ENCODE measurements at places on chromosomes 1 and 21.

- DNase-seq: no peak
These were observed 12.5 kb downstream of the TP73 start for GRCh38 chr1:3664700-3665375.

GRCh38 chr1:29708796-29709703 lies 472.7 kb downstream of the PTPRU start:
- DNase-seq: peak; percentile 64

- DNase-seq: no peak
These were observed 4.4 kb downstream of the HAX1 start for GRCh38 chr1:154276797-154277196.

- DNase-seq: peak; percentile 57
These were observed 671 bp downstream of the KIF26B start for GRCh38 chr1:245155272-245156040.

DNA sequence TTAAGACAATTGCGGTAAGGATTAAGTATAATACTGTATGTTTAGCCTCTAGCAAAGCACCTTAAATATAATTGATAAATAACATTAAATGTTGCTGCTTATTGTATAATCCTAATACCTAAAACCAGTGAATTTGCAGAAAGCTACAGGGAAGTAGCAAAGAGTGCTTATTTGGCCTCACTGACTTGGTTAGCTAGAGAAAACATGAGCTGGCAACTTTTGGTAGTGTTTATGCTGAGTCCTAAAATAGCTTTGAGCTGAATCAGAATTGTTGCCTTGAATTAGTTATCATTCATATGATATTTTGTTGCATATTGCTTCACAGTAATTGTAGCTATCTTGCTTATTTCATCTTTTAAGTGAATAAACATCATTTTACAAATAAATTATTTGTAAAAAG lies 3.5 kb downstream of the TRIM67 start:
- DNase-seq: peak; percentile 63

GRCh38 chr1:218207194-218207593 lies 77.9 kb upstream of the RRP15 start:
- no peak for DNase-seq

- no peak for DNase-seq
These were observed 19.8 kb downstream of the MAP3K21 start for GRCh38 chr1:233347338-233347737.

DNA sequence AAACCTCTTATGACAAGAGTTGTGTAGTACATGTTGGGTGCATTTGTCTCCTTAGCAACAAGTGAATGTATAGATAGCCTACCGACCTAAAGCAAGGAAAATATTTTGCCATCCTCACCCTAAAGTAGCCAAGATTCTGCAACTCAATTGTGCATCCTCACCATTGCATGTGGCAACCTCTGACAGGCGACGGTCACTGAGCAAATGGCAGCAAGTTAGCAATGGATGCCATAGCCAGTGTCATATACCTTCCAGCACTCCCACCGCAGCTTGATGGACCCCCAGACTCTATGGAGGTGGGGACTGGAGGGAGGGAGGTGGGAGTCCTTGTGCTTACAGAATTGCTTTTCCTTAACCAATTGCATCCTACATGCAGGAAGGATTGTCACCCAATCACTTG lies 17.0 kb downstream of the PROX1 start:
- DNase-seq: no peak

DNA sequence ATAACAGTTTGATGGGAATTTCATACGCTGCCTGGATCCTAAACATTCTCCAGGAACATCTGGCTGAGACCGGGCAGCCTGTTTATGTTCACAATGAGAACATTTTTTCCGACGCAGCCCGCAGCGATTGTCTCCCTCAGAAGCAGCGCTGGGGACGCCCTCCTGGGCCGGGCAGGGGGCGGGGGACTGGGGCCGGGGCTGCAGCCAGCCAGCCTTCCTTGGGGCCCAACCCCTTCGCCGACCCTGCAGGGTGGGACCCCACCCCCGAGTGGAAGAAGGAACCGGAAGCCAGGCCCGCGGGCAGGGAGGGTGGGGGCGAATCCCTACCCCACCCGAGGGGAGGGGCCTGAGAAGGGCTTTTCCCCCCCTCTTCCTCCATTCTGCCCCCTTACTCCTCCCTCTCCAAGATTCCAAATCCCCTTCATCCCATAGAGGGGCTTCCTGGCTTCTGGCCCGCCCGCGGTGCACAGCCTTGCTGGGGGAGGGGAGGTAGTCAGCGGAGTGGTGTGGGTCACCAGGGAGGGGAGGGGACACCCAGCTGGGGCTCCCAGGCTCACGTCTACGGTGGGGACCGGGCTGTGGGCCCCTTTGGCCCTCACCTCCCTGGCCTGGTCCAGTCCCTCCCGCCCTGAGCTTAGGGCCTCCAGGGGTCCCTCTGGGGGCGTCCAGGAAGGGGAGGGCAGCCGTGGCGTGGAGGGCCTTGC lies 60.6 kb downstream of the WNT9A start:
- peak; percentile 79 for DNase-seq

GRCh38 chr1:81920245-81920740 lies 119.6 kb downstream of the ADGRL2 start:
- peak; percentile 18 for DNase-seq

DNA sequence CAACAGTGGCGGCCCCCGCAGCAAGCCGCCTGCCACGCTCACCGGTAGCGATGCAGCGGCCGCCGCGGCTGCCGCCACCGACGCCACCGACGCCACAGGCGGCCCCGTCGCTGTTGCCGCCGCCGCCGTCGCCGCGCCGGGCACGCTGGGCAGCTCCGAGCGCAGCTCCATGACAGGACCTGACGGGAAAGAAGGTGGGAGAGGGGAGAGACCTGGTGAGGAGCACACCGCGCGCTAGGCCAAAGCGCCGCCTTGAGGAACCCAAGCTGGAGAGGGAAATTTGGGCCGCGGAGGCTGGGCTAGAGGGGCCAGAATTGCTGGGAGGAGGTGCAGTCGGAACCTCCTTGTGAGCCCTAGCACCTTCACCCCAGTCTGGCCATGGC lies 1.9 kb downstream of the DMRTA2 start:
- DNase-seq: no peak

DNA sequence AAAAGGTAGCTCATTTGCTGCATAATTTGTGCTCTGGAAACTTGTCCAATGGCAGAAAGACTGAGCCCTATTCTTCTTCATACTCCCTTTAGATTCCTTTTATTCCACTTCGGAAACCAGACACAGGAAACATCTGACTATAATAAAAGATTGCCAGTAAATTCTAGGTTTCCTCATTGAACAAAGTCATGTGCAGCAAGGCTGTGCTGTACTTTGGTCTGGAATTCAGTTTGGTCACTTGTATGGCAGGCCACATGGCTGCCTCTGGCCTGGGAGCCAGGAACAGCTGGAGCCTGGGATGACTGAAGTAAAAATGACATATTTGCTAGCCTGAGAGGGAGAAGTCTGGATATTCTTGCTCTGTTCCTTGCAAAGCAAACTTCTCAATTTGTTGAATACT lies 79.6 kb downstream of the ST3GAL3 start:
- DNase-seq: peak; percentile 20

DNA sequence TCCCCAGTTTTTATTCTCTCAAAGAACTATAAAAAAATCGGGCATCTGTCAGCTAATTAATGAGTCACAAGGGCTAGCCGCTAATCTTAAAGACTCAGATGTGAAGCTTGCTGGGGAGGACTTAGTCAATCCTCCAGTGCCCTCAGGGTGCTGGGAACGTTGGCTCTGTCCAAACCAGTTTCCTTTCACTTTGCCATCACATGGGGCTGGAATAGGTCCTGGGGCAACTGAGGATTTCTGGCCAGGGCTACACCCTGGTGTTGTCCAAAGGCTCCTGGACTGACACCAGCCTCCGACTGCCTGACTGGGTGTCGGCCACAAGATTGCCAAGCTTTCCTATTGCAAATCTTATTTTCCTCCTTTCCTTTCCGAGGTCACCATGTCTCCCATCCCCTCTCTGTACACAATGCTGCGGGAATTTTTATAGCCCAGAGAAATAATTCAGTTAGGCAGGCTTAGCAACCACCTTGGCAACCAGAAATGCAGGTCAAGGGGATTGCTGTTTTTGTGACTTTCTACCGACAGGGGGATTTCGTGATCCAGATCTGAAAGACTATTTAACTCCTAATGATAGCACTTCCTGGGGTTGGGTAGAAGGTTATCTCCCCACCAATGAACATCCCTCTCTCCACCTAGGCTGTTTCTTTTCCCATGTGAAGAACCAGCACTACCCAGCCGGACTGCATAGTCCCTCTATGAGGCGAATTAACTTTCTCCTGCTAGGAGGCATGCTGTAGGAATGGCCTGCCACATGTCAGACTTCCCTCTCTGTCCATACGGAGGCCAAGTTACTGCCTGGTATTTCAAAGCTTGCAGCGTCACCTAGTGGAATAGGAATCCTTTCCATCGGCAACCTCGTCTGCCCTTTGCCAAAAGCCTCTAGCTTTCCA lies 29.9 kb upstream of the CTBS start:
- DNase-seq: peak; percentile 55

DNA sequence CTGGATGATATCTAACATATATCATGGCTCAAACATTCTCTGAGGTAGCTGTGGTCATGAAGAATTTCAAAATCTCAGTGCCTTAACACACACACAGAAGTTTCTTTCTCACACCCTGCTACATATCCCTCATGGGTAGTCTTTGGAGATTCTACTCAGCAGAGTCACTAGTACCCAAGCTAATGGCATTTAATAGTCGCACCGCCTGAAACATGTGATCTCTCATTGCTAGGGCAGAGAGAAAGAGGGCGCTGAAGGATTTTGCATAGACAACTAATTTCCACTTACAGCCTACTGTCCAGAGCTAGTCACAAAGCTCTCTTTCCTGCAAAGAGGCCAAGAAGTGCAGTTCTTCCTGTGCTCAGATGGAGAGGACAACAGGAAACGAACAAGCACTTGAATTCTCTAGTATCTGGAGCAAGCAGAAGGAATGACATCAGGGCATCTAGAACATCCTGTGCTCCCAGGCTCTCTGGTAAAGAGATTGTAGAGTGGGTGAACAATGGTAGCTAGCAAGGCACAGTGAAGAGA lies 183.4 kb upstream of the PTBP2 start:
- DNase-seq: peak; percentile 6

- peak; percentile 98 for DNase-seq
These were observed at the start of gene PITHD1 for GRCh38 chr1:23777979-23778814. Gene PITHD1, plus strand, starts transcription at chr1:23778418. Its CDS starts 98 bp downstream, at chr1:23778516.

DNA sequence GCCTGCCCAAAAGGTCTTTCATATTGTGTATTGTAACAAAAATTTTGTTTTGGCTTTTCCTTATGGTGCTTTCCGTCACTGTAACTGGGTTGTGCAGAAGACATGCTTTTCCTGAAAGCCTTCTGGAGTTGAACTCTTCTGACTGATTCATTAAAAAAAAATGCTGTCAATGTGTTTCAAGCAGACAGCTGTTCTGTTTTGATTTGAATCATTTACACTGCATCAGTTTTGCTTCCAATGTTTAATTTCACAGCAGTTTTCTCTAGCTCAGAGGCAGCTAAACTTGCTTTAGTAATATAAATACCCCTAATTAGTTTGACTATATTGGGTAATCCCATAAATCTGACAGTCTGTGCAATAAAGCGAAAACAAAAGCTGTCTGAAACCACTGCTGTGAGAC lies 7.9 kb downstream of the UTP11 start:
- peak; percentile 16 for DNase-seq

GRCh38 chr1:45620588-45621500 lies 3.0 kb downstream of the CCDC17 start:
- no peak for DNase-seq

DNA sequence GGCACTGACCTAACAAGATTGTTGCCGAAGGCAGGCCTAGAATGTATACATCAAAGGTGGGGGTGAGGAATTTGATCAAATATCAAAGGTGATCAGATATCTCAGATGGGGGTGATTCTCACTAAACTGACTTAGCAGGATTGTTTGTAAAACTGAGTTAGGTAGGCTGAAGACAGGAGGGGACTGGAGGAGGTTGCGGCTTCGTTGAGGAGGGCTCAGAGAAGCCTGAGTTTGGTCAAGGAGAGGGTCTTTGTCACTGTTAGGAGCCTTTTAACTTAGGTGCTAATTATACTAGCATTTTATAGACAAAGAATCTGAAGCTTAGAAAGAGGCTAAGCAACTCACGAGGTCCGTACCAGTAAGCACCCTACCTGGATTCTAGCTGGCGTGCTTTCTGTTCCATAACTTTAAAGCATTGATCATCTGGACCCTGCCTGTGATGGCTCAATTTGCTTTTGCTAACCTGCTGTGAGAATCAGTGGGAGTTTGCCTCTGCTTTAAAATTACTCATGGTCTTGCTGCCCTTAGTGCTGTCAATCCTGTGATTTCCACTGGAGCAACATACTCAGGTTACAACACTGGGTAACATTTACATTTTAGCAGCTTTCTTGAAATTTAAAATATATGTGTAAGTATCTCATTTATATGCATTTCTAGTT lies 49.8 kb downstream of the ITSN1 start:
- no peak for DNase-seq

- peak; percentile 84 for DNase-seq
These were observed at the start of gene SV2A for GRCh38 chr1:149917571-149918144. Gene SV2A, minus strand, starts transcription at chr1:149917844. Its CDS starts 4,004 bp downstream, at chr1:149913840.

- DNase-seq: no peak
These were observed 24.1 kb upstream of the THRAP3 start for GRCh38 chr1:36199934-36200741.

- DNase-seq: no peak
These were observed 23.1 kb downstream of the TNN start for GRCh38 chr1:175090780-175091179.

GRCh38 chr1:163248064-163248463 lies 45.3 kb upstream of the RGS5 start:
- DNase-seq: no peak

DNA sequence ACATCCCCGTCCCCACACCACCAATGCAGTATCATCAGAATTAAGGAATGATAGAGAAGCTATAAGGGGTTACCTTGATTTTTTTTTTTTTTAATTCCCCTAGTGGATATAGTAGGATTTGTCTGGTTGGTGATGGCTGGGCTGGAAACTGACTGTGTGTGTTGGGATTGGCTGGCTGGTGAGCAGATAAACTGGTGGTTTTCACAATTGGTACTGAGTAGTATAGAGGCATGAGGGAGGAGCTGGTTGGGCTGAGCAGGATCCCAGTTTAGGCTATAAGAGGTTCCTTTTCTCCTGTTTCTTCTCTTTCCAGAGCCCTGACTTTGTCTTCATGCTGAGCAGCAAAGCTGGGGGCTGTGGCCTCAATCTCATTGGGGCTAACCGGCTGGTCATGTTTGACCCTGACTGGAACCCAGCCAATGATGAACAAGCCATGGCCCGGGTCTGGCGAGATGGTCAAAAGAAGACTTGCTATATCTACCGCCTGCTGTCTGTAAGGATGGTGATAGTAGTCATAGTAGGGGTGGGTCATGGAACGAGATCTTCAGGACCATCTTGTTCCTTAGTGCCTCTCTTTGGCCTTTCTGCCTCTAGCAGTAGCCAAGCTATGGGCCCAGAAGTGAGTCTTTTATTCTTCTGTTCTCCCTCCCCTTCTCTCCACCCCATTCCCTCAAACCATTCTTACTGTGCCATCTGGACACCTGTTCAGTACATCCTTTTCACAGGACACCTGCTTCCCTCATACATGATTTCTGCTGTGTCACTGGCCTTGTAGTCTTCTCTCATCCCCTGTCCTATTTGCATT lies 26.9 kb downstream of the RAD54L start:
- DNase-seq: no peak
